ENCODE measurements at places on chromosomes 11 and 22. TPM values are rescaled to one million over a fixed set of nuclear protein-coding genes. Genes with fewer than 3 reads are reported as not detected.

DNA sequence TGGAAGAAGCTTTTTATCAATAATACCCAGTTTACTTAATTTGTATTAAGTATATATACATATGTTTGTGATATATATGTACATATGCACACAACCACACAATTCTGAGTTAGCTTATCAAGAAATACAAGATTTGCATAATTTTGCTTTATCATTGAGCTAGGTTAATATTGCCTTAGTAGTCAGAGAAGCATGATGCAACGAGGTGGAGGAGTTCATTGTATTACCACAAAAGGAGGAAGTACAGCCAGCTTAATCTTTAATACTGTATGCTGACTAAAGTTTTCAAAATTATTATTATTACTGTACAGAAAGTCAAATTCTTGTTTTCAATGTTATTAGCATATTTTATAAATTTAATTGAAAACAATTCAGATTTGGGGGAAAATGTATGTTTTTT, 278.4 kb upstream of the PDGFD start:
- no peak overlapping the region for H3K27ac ChIP-seq
- H3K36me3 ChIP-seq: no peaks in the 10 kb centered on the region

DNA sequence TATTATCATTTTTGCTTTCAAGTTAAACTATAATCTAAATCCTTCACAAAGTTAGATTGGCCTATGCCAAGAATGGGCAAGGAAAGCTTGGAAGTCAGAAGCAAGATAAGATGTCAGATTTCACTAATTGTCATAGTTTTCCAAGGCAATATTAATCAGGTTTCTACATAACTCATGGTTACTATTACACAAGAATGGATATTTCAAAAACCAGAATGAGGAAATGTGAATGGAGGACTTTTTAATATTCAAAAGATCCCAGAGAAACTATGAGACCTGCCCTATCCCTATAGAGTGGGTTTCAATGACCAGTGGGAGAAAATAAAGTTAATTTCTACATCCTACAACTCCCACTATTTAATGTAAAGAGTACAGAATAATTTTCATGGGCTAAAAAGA, 203.2 kb downstream of the CASP12 start:
- DNase-seq: no peak
- H3K27me3 ChIP-seq: no peaks in the 10 kb centered on the region
- H3K4me3 ChIP-seq: no peak overlapping the region

Gene OR8H3
- not detected for total RNA-seq

Gene RIBC2
- 0.48 TPM for total RNA-seq

Gene OR5AN1
- not detected for total RNA-seq

Data from hepatocyte (in vitro differentiated cells).